Heart right ventricle (tissue), 16 donors: ENCODE measurements at places on chromosomes 3 and 15.

GRCh38 chr15:87570206-87570605, 686.3 kb downstream of the NTRK3 start:
- no peak for DNase-seq

- DNase-seq = no peak
Observed at GRCh38 chr3:153284282-153284938, 122.4 kb downstream of the RAP2B start.

GRCh38 chr3:154972951-154973350, 107.2 kb upstream of the MME start:
- DNase-seq = no peak

DNA sequence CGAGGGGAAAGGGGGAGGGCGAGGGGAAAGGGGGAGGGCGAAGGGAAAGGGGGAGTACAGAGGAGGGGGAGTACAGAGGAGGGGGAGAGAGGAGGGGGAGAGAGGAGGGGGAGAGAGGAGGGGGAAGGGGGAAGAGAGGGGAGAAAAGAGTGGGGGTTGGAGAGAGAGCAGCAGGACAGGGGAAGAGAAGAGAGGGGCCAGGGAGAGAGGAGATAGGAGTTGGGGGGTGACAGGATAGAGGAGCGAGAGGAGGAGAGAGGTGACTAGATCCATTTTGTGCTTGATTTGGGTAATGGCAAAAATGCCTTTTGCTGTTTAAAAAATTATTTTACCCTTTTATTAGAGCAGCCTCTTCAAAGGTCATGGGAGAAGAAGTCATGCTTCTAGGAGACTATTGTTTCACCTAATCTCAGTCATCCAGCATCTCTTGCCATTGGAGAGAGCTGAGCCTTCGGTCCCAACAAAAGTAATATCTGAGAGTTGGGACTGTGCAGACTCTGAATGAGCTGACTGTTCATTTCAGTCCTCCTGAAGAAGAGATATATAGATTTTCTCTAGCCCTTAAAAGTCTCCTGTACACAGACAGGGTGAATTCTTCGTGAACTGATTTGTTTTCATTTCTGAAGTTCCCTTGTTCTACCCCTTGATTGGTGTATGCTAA, 15.1 kb upstream of the TOP2B start:
- DNase-seq = no peak

GRCh38 chr3:64209866-64210621, 15.2 kb downstream of the PRICKLE2 start:
- DNase-seq = peak; percentile 65

GRCh38 chr3:155031186-155031585, 48.9 kb upstream of the MME start:
- DNase-seq = no peak

DNA sequence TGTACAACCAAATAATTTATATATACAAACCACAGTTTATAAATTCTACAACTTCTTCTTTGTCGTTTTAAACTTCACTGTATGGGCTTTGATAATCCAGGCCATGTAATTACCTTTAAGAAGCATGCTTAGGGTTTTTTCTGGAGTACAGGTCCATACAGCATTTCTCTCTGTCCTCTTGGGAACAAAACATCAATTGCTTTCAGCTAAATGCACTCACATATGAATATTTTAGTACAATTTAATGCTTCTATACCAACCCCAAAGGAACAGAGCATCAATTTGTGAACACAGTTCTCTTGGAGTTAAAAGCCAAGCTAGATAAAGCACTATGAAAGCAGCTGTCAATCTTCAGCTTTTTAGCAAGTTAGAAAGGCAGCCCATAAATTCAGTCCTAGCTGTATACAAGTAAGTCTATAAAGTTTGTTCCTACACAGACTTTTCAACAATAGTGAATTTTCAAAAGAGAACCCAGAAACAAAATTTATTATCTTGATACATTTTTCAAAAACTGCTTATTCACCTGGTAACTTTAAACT, 66.1 kb downstream of the ETFA start:
- DNase-seq = no peak

DNA sequence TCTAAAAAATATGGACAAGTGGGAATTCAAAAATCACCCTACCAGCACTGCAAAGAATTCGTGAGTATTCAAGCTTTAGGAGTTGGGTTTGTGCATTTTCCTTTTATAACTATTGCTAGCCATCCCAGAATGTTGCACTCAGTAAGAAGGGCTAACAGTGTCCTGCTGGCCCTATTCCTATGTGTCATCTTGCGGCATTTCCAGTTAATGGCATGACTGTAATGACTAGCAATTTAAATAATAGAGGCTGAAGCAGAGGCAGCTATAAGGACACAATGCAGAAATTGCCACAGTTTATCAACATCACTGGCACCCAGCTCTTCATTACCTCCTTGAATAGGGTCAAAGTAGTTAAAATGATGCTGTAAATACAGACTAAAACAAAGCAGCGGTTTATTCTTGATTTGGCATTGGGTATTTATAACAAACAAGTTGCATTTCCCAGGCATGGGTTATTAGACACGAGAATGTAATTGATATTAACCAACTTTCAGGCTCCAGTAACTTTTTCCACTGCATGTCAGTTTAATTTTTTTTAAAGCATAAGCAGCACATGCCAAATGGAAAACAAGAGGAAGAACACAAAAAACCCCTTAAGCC, 177.6 kb downstream of the FHIT start:
- DNase-seq = no peak

DNA sequence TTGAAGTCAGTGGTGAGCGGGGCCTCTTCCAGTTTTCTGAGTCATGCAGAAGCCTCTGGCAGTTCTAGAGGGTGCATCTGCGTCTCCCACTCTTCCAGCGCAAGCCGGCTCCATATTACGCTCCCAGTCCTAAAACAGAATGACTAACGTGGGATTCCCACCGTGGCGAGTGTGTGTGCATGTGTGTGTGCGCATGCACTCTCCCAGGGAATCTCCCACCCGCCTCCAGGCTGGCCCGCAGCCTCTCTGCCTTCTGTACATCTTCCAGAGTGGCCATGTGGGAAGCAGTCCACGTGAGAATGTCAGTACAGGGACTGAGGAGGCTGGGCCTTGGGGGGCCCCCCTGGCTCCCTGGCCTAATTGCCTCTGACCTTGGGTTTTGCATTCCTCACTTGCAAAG, 87.7 kb downstream of the LSM3 start:
- DNase-seq = no peak

DNA sequence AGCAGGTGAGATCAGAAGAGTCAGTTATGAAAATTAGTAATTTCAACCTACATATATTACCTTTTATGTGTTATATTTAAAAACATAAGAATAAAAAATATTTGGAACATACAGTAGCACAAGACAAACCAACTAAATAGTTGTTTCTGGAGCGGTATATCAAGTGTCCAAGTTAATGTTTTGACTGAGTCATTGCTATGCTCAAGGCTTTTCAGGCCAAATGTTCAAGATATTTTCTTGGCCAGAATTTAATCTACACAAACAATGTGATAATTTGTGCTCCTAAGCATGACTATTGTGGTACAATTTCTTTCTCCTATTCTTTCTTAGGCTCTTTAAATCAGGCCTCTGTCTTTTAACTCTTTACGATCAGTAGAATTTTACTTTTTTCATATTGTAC, 412.4 kb downstream of the RAP2B start:
- no peak for DNase-seq

DNA sequence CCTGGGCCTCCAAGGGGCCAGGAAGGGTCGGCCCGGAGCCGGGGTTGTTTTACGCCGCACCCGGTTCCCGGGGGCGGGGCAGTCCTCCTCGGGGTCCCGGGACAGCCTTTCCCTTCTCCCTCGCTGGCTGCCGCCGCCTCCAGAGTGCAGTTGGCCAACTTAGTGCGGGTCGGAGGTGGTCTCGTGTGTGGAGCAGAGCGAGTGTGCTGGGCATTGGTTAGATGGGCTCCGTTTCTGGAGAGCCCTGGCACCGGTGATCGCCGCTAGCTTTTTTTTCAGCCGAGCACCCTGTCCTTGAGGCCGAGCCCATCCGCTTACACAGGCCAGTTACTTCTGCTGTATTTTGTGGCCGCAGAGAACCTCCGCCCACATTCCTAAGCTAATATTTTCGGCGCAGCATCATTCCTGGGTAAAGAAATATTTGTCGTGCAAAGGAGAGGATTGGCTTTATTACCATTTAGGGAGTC, 585 bp downstream of the KIF23 start:
- DNase-seq = no peak

- DNase-seq = no peak
Observed at GRCh38 chr3:110479731-110480130, 591.9 kb upstream of the NECTIN3 start.

- no peak for DNase-seq
Observed at GRCh38 chr3:38376098-38376816, 29.7 kb downstream of the XYLB start.

- peak; percentile 70 for DNase-seq
Observed at GRCh38 chr15:70062321-70062956, 35.3 kb downstream of the TLE3 start.

- DNase-seq = no peak
Observed at GRCh38 chr3:138492980-138493675, 58.7 kb downstream of the ESYT3 start.

- peak; percentile 63 for DNase-seq
Observed at GRCh38 chr3:49500732-49501609, 30.9 kb downstream of the DAG1 start.

DNA sequence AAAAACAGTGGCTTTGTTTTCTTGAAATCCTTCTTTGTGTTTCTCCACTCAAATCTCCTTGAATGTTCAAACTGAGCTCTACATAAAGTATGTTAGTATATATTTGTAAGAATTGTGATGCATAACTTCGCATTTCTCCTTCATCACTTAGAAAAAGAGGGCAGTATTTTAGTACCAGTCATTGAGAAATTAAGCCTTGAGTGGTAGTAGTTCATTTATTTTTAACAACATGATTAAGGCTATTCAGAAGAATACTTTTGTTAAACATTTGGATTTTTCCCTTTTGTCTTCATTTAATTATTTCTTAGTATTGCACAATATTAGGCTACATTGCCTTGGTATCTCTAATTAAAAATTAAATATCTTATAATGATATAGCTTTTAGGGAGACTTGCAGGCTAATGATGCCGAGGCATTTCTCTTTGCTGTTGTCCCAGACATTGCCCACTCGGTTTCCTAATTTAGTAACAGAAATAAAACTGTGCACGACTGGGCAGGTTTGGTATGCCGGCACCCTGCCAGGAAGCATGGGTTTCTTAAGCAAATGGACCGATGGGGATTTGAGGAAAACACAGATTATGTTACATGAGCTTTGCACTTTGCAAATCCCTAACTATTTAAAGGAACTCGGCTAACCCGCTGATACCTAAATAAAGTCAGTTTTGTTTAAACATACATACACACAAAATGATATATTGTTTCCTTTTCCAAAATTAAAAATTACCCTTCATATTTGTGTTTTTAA, 54.7 kb downstream of the LRRC28 start:
- peak; percentile 50 for DNase-seq

DNA sequence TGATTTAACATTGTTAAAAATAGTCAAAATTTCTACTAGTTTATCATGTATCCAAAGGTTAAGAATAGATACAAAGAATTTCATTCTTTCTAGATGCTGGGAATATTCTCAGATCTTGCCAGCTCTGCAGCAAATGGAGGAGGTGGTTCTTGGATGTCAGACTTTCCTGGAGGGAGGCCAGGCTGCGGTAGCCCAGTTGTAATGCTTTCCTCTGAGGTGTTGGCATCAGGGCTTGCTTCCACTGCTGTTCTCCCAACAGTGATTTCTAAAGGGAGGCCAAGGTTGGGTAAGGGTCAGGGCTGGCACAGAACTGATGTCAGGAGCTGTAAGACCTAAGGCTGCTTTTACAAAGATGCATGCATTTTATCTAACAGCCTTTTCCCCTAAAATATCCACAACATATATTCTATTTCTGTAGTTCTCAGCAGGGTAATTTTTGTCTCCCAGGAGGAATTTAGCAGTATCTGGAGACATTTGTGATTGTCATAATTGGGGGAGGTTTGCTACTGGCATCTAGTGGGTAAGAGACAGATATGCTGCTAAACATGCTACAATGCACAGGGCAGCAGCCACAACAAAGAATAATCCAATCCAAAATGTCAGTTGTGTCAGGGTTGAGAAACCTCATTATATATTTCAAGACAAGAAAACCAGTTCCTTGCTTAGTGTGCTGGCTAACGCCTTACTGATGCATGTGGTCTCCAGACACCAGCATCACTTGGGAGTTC, 42.0 kb upstream of the SPTSSB start:
- DNase-seq = peak; percentile 75

GRCh38 chr3:56467108-56467507, 1.2 kb downstream of the ERC2 start:
- DNase-seq = peak; percentile 76
